ENCODE measurements at places on chromosomes 6 and 20. TPM values are rescaled to one million over a fixed set of nuclear protein-coding genes. Genes with fewer than 3 reads are reported as not detected.

DNA sequence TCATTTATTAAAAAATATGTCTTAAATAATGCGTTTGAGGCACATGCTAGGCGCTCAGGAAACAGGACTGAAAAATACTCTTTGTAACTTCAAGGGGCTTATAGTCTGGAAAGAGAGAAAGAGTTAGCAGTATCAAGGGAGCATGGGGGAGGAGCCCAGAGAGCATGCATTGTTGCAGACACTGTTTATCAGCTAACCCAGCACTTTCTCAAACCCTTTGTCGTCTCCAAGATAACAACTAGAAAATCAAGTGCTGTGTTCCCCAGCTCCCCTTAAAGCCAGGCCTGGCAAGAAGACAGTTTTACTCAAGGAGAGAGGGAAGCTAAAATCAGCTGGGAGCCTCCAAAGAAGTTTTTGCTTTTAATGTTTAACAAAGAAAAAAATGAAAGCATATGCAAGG, 98.4 kb downstream of the PERP start:
- no peaks in the 10 kb centered on the region for H3K36me3 ChIP-seq
- H3K4me1 ChIP-seq: peaks cover 8% of the 10 kb centered on the region
- H3K27ac ChIP-seq: no peak overlapping the region
- no peak overlapping the region for H3K4me3 ChIP-seq
- H3K27me3 ChIP-seq: no peaks in the 10 kb centered on the region

- H3K4me3 ChIP-seq: no peak overlapping the region
- no peaks in the 10 kb centered on the region for H3K4me1 ChIP-seq
- no peaks in the 10 kb centered on the region for H3K36me3 ChIP-seq
- no peaks in the 10 kb centered on the region for H3K27me3 ChIP-seq
These were observed 146.6 kb upstream of the LAMP5 start for GRCh38 chr20:9367746-9368145.

DNA sequence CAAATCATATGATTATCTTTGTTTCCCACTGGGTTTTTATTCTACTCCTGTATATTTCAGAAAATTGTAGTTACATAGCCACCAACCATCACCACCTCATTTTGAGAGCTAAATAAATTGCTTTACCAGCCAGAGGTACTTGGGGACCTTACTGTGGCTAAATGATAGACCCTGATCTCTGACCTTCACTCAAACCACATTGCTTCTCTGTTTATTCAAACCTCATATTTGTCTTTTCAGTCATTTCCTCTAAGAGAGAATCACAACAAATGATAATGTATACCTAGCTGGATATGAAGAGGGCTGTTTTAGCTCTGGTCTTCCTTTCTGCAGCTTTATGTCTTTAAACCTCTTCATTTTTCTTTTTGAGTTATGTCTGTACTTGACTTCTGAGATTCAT, 142.8 kb downstream of the ADGB start:
- H3K27ac ChIP-seq: no peak overlapping the region
- no peaks in the 10 kb centered on the region for H3K27me3 ChIP-seq
- DNase-seq: no peak
- no peaks in the 10 kb centered on the region for H3K4me1 ChIP-seq
- H3K36me3 ChIP-seq: no peaks in the 10 kb centered on the region

Gene MAK
- total RNA-seq: not detected

- DNase-seq: no peak
- H3K36me3 ChIP-seq: peaks cover 7% of the 10 kb centered on the region
- H3K27ac ChIP-seq: peak overlapping the region; percentile 88
- H3K4me3 ChIP-seq: peak overlapping the region; percentile 88
- H3K27me3 ChIP-seq: no peaks in the 10 kb centered on the region
These were observed 537 bp downstream of the CSTF1 start for GRCh38 chr20:56392881-56393482.

GRCh38 chr6:148342350-148343046, at the start of gene SASH1:
TSS of gene SASH1 (plus strand) at chr6:148342838. CDS start at chr6:148343068, 230 bp downstream.
- H3K4me3 ChIP-seq: peak within 1 kb of the TSS; percentile 58
- peaks cover 25% of the 10 kb centered on the region for H3K4me1 ChIP-seq
- H3K27me3 ChIP-seq: peaks cover 3% of the 10 kb centered on the region
- H3K27ac ChIP-seq: peak within 1 kb of the TSS; percentile 96
- H3K36me3 ChIP-seq: no peaks in the 10 kb centered on the region
- no peak for DNase-seq

- no peak overlapping the region for H3K4me3 ChIP-seq
- peaks cover 23% of the 10 kb centered on the region for H3K4me1 ChIP-seq
- no peak overlapping the region for H3K27ac ChIP-seq
- no peak for DNase-seq
These were observed 11.2 kb downstream of the MUCL3 start for GRCh38 chr6:30951907-30952469.

DNA sequence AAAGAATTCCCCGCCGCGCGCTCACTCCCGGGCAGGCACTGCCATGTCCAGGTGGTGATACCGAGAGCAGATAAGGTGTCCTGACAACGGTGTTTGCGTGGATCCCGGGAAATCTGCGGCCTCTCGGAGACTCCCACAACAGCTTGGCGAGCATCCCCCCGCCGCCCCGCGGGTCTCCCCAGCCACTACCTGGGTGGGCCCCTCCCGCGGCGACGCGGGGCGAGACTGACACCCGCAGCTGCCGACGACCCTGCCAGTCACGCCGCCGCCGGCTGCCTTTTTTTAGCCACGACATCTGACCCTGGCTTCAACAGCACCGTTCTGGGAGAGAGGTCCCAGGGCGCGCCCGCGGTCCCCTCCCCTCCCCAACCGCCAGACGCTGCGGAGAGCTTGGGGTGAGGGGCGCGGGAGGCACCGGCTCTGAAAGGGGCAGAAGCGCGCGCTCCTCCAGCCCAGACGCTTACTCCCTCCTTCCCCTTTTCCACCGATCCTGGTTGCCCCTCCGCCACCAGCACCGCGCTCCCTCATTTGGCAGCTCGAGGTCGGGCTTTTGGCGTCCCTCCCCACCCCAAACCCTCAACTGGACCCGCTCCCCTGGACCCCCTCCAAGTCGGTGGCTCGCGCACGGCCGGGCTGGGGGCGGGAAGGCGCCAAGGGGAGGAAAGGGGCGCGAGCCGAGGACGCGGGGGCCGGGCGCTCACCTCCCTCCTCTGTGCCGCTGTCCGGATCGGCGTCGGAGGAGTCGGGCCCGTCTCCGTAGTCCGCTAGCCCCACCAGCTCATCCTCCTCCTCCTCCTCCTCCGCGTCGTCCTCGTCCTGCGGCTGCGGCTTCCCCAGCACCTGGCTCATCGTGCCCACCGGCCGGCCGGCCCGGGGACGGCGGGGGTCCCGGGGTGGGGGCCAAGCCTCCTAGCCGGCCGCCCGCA, 665 bp downstream of the RRAGD start:
- H3K4me1 ChIP-seq: peaks cover 4% of the 10 kb centered on the region
- peak overlapping the region; percentile 90 for H3K27ac ChIP-seq
- H3K27me3 ChIP-seq: no peaks in the 10 kb centered on the region
- H3K36me3 ChIP-seq: no peaks in the 10 kb centered on the region
- no peak for DNase-seq

DNA sequence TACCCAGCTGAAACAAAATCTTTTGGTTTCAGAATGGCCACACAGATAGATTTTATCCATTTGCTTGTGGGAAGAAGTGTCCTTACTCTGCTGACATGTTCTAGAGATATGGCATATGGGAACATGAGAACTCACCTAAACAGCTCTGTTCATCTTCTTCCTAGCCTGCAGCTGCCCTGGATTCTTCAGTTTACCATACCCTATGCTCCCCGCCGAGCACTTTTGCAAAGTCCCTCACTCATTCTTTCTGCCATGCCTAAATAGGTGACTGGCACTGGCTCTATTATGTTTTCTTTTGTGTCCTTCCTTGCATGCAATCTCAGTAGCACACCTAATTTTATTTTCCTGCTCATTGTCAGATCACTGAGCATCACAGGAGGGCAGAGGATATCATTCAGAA, 293.7 kb upstream of the RSPO3 start:
- DNase-seq: no peak
- no peaks in the 10 kb centered on the region for H3K36me3 ChIP-seq
- no peaks in the 10 kb centered on the region for H3K4me1 ChIP-seq
- H3K27me3 ChIP-seq: no peaks in the 10 kb centered on the region
- H3K27ac ChIP-seq: no peak overlapping the region

Gene PSMB9
- 16.8 TPM for total RNA-seq

Gene AGER
- total RNA-seq: 1.2 TPM

GRCh38 chr6:75893058-75893775, 144.2 kb downstream of the MYO6 start:
- no peaks in the 10 kb centered on the region for H3K4me1 ChIP-seq
- H3K27ac ChIP-seq: no peak overlapping the region
- peaks cover 78% of the 10 kb centered on the region for H3K36me3 ChIP-seq
- no peak for DNase-seq

DNA sequence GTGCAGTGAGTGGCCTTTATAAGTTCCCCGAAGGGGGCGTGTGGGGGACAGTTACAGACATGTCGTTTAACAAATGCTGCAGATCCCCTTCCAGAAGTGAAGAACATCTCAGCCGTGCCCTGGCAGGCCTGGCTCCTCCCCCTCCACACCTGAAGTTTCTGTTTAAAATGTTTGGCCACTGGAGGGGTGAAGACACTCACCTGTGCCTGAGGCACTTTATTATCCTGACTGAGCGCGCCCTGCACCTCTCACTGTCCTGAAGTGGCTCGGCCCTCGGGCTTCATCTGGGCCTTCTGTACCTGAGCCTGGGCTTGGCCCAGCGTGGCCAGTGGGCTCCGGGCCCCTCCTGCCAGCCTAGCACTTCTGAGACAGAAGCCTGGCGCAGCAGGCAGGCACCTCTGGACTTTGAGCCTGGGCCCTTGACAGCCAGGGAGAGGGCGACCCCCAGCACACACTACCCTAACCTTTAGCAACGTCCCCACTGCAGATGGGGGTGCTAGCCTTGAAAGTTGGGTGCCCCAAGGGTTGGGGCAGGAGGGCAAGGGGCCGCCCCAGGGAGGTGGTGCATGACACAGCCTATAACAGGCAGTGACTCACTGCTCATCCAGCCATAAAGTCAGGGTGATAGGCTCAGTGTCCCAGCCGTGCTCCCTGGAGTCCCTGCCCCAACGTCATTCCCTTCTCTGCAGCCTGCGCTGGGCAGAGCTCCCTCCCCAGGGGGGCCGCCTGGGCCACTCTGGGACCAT, 13.6 kb upstream of the GATA5 start:
- no peak overlapping the region for H3K4me3 ChIP-seq
- peaks cover 8% of the 10 kb centered on the region for H3K4me1 ChIP-seq
- DNase-seq: no peak
- peak overlapping the region; percentile 71 for H3K27ac ChIP-seq
- H3K27me3 ChIP-seq: no peaks in the 10 kb centered on the region
- H3K36me3 ChIP-seq: no peaks in the 10 kb centered on the region

- DNase-seq: peak; percentile 71
- peak overlapping the region; percentile 74 for H3K27ac ChIP-seq
- no peaks in the 10 kb centered on the region for H3K36me3 ChIP-seq
- H3K4me1 ChIP-seq: peaks cover 8% of the 10 kb centered on the region
- H3K27me3 ChIP-seq: no peaks in the 10 kb centered on the region
- H3K4me3 ChIP-seq: peak overlapping the region; percentile 50
These were observed 74.4 kb upstream of the CHD6 start for GRCh38 chr20:41692479-41693135.

Gene OR2J3
- total RNA-seq: not detected

GRCh38 chr20:30488941-30489613, 768.4 kb upstream of the DEFB115 start:
- peaks cover 13% of the 10 kb centered on the region for H3K4me1 ChIP-seq
- no peaks in the 10 kb centered on the region for H3K36me3 ChIP-seq
- DNase-seq: no peak
- H3K4me3 ChIP-seq: no peak overlapping the region
- H3K27me3 ChIP-seq: peaks cover 33% of the 10 kb centered on the region

DNA sequence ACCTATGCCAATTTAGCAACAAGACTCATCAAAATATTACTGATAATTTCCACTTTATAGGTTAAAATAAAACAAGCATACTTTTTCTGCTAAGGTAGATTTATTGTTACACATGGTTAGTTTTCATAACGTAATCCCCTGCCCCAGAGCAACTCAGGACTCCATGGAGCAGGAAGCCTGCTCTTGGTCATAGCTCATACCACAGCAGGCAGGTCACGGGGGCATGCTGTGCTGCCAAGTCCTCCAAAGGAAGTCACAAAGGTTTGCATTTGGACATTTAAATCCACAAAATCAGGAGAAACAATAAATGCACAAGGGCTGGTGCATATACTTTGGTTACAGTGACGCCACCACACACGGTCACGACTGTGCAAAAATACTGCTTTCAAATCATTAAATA, 12.5 kb downstream of the GZF1 start:
- no peak overlapping the region for H3K27ac ChIP-seq
- H3K4me1 ChIP-seq: no peaks in the 10 kb centered on the region

- peaks cover 21% of the 10 kb centered on the region for H3K36me3 ChIP-seq
- H3K4me3 ChIP-seq: peak overlapping the region; percentile 74
- no peak for DNase-seq
These were observed 1.6 kb upstream of the PSMB8 start for GRCh38 chr6:32845384-32845884.

DNA sequence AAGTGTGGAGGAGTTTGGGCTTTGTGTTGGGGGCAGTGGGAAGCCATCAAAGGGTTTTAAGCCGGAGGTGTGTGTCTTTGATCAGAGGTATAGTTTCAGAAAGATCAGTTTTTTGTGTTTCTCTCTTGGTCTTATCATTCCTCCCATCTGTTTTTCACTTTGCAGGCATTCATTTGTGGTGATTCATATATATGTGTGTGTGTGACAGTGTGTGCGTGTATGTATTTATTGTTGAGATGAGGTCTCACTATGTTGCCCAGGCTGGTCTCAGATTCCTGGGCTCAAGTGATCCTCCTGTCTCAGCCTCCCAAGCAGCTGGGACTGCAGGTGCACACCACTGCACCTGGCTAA, 11.1 kb upstream of the SERINC3 start:
- H3K27ac ChIP-seq: peak overlapping the region; percentile 86
- H3K36me3 ChIP-seq: no peaks in the 10 kb centered on the region
- H3K27me3 ChIP-seq: no peaks in the 10 kb centered on the region
- H3K4me1 ChIP-seq: no peaks in the 10 kb centered on the region
- H3K4me3 ChIP-seq: peak overlapping the region; percentile 85
- no peak for DNase-seq

- peaks cover 9% of the 10 kb centered on the region for H3K4me1 ChIP-seq
- H3K36me3 ChIP-seq: no peaks in the 10 kb centered on the region
- no peak for DNase-seq
- H3K27me3 ChIP-seq: no peaks in the 10 kb centered on the region
These were observed 151.8 kb downstream of the NRN1 start for GRCh38 chr6:5854899-5855298.

DNA sequence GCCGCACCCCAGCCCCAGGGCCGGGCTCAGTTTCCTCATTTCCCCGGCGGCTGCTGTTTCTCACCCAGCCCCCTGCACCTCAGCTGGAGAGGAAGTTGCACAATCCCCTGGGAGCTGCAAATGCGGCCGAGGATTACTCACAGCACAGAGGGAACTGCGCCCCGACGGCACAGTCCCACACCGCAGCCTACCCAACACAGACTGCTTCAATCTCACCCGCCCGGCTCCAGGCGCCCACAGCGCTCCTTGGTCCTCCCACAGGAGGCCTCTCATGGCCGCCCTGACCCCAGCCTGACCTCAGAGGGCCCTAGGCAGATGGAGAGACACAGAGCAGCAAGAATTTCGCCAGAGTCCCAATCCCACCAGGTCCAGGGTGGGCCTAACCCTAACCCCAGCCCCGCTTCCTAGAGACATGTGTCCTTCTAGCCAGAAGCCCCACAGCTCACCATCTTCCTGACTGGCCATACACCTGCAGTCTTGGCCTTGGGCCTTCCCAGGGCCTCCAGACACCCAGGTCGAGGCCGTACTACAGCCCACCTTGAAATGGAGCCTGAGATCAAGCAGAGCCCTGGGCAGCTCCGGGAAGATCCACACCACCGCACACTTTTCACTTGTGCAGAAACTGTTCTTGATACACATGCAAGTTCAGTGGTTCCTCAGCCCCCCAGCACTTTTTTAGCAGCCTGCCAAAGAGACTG, 11.7 kb downstream of the TFEB start:
- H3K27ac ChIP-seq: peak overlapping the region; percentile 78
- H3K4me1 ChIP-seq: peaks cover 38% of the 10 kb centered on the region
- peak; percentile 61 for DNase-seq
- H3K27me3 ChIP-seq: no peaks in the 10 kb centered on the region
- H3K4me3 ChIP-seq: no peak overlapping the region
- H3K36me3 ChIP-seq: peaks cover 8% of the 10 kb centered on the region
